ENCODE measurements at places on chromosomes 11 and 22.

GRCh38 chr22:19448739-19449421 is 1.4 kb upstream of the C22orf39 start:
- DNase-seq = no peak

GRCh38 chr22:47370448-47371262 is 608.2 kb downstream of the TBC1D22A start:
- DNase-seq = no peak

GRCh38 chr22:49186762-49187161 is 640.9 kb downstream of the BRD1 start:
- no peak for DNase-seq

DNA sequence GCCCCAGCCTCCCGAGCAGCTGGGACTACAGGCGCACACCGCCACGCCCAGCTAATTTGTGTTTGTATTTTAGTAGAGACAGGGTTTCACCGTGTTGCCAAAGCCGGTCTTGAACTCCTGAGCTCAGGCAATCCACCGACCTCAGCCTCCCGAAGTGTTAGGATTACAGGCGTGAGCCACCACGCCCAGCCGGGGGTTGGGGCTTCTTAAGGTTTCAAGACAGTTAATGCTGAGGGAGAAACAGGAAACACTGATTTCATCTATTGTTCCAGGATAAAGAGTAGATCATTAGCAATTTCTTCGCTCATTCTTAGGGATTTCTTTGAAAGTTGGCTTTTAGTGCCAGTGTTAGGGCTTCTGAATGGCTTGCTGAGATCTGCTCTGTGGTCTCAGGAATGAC is 21.2 kb upstream of the CLMP start:
- DNase-seq = no peak

DNA sequence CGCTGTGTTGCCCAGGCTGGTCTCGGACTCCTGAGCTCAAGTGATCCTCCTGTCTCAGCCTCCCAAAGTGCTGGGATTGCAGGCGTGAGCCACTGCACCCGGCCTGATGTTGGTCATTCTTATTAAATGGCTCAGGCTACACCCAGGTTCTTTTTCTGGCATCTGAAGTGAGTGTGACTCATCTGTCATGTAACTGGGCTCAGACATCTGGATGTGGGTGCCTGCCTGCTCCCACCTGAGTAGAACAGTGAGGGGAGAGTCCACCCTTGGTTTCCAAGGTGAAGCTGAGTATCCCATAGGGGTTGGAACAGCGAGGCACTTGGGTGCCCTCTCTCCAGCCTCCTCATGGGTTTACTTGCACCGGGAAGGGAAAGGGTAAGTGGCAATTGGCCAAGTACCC is 36.7 kb upstream of the EIF3D start:
- no peak for DNase-seq

DNA sequence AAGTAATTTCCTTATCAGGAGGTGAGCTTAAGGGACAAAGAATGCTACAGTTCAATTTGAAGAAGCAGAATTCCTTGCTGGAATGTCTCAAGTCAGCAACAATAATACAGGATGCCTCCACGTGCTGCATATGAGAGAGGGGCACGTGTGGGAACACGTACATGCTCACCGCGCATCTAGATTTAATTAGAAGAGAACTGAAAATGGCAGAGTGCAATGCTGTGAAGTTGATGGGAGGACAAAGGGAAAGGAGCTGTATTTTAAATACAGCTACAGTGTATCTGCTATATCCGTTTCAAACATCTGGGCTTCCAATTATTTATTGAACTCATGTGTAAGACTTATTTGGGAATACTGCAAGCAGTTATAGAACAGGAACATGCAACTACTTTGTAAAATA is 328.7 kb downstream of the SOX6 start:
- DNase-seq = peak; percentile 26

GRCh38 chr11:118897721-118898310 is 14.1 kb downstream of the CXCR5 start:
- no peak for DNase-seq

GRCh38 chr11:30837252-30837651 is 251.1 kb upstream of the MPPED2 start:
- no peak for DNase-seq

DNA sequence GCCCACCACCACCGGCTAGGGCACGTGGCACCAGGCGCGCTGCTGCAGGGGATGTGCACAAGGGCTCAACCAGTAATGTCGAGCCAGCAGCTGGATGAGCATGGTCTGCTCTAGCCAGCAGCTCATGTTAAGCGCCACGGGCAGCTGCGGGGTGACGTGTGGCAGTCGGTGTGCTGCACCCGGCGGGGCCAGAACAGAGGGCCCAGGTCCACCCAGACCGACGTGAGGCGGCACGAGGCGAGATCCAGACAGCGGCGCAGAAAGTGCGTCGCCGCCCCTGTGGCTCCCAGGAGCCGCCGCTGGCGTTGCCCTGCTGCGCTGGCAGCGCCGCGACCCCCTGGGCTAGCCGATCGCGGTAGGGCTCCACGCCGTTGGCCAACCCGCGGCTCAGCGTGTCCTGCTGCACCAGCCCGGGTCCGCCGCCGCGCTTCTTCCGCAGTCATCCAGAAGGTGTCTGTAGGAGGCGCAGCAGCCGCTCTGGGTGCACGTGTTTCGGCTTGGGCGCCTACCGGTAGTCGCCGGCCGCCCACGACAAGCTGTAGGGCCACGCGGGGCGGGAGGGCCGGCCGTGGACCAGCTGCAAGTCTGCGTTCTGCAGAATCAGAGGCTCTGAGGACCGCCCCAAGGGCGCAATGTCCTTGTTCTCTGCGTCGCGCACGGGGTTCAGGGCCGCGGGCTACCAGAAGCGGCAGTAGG is 4.6 kb upstream of the GALR3 start:
- DNase-seq = peak; percentile 45

GRCh38 chr22:38317122-38317994 is at the start of gene CSNK1E:
Gene CSNK1E, minus strand, starts transcription at chr22:38317433. Its CDS starts 3,276 bp downstream, at chr22:38314157.
- no peak for DNase-seq

- DNase-seq = no peak
Measured at GRCh38 chr11:60371386-60371785, 6.9 kb upstream of the MS4A7 start.

DNA sequence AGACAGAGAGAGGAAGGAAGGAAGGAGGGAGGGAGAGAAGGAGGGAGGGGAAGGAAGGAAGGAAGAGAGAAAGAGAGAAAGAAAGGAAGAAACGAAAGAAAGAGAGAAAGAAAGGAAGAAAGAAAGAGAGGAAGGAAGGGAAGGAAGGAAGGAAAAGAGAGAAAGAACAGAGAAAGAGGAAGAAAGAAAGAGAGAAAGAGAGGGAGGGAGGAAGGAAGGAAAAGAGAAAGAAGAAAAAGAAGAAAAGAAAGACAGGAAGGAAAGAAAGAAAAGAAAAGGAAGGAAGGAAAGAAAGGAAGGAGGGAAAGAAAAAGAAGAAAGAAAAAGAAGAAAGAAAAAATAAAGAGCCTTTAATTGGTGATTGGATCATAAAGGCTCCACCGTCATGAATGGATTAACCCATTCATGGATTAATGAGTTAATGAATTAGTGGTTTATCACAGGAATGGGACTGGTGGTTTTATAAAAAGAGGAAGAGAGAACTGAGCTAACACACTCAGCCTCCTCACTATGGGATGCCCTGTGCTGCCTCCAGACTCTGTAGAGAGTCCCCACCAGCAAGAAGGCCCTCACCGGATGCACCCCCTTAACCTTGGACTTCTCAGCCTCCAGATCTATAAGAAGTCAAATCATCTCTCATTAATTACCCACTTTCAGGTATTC is 9.0 kb upstream of the PLAAT2 start:
- no peak for DNase-seq

DNA sequence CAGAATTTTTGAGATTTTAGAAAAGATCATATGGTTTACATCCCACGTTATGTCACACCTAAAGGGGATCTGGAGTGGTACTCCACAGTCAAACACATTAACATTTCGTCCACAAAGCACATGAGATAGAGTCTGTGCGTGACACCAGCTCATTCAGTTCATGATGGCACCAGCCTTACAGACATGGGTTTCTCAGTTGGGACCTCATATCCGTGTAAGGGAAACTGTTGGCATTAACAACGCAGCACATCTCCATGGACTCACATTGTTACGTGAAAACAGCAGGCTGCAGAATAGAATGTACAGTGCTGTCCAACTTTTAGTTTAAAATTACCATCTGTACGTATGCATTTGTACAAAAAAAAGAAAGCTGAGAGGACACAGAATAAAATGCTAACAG is 14.0 kb downstream of the RIC8A start:
- no peak for DNase-seq

DNA sequence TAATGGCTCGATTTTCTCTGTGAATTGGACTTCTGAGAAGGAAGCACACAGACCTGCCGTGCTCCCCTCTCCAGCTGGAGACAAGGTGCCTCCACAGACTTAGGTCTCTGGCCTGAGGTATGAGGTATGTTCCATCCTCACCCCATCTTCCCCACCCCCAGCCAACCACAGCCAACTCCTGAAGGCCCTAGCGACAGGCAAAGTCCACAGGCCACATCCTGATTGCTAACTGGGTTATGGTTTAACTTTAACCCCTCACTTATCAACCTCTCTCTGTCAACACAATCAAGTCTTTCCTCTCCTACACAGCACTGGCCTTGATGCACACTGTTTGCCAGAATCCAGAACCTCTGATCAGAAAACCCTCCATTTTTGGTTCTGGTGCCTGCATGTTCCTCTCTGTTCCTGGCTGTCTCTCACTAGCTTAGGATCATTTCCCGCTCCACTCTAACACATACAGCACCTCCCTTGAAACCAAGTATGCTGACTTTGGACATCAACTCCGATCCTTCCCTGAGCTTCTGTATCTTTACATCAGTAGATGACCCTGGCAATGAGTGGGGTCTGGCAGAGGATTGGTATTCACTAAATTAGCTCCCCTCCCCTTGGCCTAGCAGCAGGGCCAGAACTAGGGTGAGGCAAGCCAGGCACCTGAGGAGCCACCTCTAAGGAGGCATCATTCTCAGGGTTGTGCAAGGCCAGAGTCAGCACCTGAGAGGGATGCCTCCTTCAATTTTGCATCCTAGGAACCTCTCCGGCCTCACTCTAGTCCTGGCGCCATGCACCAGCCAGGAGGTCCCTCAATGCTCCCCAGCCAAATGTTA is 22.0 kb downstream of the JAML start:
- DNase-seq = no peak

GRCh38 chr22:28896611-28897010 is 13.2 kb downstream of the ZNRF3 start:
- no peak for DNase-seq

- no peak for DNase-seq
Measured at GRCh38 chr11:68931911-68932310, 28.2 kb downstream of the IGHMBP2 start.

DNA sequence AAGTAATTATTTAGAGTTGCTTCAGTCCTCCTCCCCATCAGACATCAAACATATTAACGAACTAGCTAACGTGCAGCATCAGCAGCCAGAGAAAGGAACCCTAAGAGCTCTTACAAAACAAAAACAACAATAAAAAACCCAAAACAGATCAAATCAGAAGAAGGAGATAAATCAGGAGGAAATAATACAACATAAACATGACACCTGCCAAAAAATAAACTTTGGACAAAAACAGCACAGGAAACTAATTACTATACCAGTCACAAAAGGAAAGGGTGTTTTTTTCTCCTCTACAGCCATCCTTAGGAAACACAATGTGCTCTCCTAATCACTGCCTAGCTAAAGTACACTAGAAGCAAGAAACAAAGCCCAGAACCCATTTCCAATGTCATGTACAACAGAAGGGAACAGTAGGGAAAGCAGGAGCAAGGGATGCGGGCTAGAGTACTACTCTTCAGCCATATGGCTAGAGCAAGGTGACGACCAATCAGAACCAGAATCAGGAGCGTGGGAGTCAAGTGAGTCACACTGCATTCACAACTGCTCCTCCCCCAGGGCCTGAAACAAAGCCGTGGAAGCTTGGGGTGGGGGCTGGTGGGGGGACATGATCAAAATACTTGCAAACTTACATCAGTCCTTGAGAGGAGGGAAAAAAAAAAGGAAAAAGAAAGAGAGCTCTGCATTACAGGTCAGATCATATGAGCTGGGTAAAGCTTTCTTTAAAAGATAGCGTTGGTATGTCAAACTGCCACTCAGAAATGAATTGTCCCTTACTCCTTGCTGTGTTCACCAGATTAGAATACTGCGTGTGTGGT is 60.4 kb downstream of the LARGE2 start:
- DNase-seq = peak; percentile 85

DNA sequence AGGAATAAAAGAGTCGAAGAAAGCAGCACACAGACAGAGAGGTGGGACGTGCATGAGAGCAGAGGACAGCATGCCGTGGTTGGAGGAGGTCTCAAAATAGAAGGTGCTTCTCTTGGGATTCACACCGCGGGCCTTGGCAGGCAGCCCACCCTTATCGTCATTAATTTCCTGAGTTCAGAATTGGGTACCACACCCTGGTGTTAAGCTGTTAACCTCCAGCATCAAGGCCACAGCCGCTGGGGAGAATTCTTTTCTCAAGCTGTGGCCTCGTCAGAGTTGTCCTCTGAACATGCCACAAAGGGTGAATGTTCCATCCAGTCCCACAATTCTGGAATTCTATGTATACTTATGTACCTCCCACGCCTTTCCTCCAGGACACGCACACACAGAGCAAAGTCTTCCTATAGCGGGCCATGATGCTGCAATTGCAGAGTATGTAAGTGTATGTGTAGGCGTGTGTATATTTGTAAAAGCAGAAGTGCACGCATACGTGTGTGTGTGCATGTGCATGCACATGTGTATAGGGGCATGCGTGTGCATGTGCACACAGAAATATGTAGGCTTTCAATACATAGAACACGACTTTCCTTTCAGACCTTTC is 39.0 kb downstream of the ADAMTS8 start:
- DNase-seq = no peak

DNA sequence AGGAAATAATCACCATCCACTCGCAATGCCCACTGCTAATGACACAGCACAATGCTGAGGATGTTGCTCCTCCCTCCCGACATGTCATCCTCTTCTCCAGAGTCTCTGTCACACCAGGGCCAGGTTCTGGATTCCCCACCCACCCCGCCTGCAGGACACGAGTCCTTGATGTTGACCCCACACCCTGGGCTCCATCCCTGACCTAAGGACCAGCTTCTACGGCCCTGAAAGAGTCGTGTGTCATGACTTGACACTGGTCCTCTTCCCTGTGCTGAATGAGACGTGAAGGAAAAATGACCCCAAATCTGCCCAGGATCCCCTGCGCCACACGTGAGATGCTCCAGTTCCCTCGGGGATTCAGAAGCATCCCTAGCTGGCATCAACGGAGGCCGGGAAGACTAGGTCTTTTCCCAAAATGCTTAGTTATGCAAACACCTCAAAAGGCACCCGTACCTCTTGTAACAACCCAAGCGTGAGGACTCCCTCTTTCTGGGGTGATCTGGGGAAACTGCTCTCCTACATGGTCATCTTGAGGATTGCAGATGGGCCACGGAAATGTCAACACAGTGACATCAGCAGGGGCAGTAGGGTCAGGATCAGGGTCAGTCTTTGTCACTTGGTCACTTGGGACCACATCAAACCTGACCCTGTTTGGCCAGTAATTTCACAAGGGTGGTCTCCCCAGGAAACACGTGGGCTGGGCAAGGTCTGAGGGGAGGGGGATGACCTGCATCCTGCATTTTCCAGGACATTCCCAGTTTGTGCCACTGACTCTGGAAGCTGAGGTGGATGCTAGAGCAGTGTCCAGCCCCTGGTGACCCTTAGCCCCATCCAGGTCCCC is 42.0 kb downstream of the IGLL5 start:
- DNase-seq = no peak
